ENCODE measurements at places on chromosomes 2 and 18.

DNA sequence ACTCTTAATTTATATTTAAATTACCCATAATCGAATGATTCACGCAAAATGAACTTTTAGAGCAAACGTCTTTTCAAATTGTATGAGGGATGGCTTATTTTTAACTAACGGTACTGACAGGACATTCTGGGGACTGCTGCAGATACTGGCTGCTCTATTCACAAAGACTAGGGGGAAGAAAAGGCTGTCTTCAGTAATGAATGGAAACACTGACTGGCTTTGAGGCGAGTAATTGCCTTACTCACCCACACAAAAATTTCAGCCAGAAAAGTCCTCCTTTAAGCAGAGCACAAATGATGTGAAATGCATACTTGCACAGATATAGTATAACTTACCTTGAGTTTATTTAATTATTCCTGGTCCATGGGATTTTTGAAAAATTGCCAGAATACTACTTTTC is 852.6 kb downstream of the DPP10 start:
- DNase-seq = no peak

GRCh38 chr2:109427661-109428091 is 186.1 kb downstream of the SEPTIN10 start:
- no peak for DNase-seq

DNA sequence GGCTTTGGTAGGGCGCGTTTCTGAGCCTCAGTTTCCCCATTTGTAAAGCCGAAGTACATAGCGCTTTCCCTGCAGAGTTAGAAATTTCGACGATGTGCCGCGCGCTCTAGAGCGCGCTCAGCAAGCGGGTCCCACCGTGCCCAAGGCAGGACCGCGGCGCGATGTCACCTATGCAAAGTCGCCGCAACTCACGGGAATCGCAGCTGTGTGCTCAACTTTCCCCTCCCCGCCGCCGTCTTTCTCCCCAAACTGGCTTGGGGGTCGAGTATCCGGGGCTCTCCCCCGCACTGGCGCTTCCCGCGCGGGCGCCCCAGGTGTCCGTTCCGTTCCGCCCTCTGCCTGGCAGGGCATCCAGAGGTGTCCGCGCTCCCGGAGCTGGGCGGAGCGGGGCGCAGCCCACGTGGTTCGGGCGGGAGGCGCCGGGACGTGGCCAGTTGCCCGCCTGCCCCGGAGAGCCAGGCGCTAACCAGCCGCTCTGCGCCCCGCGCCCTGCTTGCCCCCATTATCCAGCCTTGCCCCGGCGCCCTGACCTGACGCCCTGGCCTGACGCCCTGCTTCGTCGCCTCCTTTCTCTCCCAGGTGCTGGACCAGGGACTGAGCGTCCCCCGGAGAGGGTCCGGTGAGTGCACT is at the start of gene MLPH:
TSS of gene MLPH (plus strand) at position 433 of the 630 bp plus-strand sequence. CDS start 6,176 bp downstream, outside the sequence.
- no peak for DNase-seq

- DNase-seq = no peak
Observed at GRCh38 chr18:7576685-7577084, 9.6 kb downstream of the PTPRM start.

DNA sequence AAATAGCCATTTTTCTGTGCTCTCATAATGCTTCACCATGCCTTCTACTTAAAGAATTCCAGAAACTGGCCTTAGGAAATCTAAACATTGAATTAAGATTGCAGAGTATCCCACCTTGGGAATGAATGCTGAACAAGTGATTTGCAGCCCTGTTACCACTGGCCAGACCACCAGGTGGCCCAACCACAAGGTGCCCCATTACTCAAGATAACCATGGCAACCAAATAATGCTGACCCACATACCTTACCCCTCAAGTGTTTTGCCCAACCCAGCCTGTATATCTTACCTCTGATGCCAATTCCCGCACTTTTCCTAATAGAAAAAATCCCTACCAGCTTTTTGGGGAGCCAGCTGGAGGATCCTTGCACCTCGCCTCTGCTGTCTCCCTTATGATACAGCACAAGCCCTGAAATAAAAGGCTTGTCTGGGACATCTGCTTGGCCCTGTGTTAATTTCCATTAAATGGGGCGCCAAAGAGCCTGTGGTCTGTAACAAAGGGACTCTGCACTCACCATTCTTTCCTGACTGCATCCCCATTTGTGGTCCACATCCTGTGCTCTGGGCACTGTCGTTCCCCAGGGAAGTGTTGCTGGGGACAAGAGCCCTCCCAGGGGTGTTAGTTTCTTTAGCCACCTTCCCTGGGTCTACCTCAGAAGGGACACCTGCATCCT is 17.3 kb upstream of the KCNF1 start:
- DNase-seq = peak; percentile 4

GRCh38 chr2:172200495-172201085 is 97.9 kb upstream of the DLX2 start:
- peak; percentile 33 for DNase-seq

GRCh38 chr2:1854729-1855547 is 110.6 kb upstream of the PXDN start:
- peak; percentile 86 for DNase-seq

GRCh38 chr2:66827851-66828250 is 392.9 kb downstream of the MEIS1 start:
- no peak for DNase-seq

DNA sequence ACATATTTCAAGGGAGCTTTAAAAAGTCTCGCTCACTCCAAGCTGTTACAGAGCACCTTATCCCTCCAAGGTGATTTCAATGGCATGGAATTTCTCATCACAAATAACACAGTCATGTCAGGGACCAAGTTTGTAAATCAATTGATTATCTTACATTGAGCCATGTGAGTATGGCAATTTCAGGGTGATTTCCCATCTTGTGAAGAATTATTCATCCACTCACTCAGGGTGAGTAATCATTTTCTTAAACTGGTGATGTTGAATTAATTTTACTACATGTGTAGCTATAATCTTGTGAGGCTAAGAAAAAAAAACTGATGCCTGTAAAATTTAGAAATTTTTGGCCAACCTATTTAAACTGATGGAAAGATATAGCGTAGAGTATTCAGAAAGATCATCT is 3.3 kb upstream of the ABCA12 start:
- no peak for DNase-seq

DNA sequence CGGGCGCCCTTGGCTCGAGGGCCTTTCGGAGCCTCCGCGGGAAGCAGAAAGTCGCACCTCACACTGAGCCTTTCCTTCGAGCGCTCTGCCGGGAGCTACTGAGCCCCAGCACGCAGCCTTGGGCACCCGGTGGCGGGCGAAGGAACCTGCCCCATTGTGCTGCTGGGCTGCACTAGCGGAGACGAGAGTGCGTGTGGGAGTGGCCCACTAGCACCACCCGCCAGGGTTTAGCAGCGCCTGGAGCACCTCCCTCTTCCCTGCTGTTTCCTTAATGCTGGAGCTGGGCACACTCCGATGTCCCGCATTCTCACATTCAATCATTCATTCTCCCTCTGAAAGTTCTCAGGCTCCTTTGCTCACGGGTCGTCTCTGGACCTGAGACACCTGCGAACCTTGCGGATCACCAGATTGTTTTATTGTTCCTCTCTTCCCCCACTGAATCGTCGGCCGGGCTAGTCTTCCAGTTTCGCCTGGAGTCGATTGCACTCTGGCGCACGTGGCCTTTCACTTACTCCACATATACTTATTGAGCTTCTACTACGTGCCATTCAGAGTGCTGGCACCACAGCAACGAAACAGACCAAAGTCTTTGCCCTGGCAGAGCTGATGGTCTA is 8.5 kb upstream of the PAX3 start:
- peak; percentile 50 for DNase-seq

GRCh38 chr2:211349031-211349430 is 792.6 kb downstream of the CPS1 start:
- DNase-seq = no peak

- DNase-seq = no peak
Observed at GRCh38 chr2:48438266-48438665, 91.7 kb upstream of the STON1 start.

All from WERI-Rb-1 (cell line).